ENCODE measurements at places on chromosomes 3 and 15.

- DNase-seq, result no peak
Measured at GRCh38 chr3:170055209-170055608, 17.4 kb downstream of the GPR160 start.

GRCh38 chr3:48685603-48686511, at the start of gene NCKIPSD:
NCKIPSD (minus strand) TSS chr3:48685915; CDS start chr3:48685807, 108 bp downstream.
- peak; percentile 90 for DNase-seq

DNA sequence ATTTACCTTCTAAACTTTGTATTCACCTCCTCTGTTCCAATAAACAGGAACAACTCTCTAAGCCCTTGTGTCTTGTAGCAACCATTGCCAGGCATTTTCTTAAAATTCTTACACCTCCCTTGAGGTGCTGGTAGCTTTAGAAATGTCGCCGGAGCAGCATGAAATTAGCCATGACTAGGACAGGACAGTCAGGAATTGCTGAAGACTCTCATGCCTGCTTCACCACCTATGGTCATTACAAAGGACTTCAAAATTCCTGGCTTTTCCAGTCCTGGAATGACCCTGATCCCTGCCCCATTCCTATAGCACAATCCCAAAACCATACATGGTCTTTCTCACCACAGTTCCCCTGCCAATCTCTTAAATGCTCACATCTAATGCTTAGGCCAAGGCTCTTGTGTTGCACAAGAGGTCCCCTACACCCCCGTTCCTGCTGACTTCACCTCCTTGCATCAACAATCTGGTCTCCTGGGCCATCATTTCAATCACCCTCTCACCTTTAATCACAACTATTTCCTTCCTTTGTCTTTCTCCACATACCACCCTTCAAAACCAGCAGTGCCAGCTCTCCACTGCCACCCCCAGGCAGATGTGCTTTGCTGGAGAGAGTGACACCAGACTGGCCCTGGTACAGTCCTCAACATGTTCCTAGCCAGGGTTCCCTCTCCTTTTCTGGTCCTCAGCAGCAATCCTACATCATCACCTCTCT, 113.2 kb upstream of the TJP1 start:
- DNase-seq, result no peak

DNA sequence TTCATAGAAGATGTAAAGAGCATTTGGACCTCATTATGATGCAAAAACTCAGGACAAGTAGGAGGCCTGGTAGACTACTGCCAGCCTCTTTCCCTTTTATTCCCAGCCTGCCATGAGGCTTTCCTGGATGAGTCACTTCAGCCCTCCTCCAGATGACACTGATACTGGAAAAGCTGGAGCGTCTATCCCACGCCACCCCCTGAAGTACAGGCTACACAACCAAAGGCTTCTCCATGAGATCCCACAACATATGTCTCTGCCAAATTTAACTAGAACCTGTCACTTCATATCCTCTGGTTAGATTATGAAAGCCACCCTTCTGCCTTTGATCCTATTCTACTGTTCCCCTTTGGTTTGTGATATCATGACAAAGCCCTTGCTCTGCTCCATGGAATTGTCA, 56.1 kb upstream of the CPNE4 start:
- no peak for DNase-seq

DNA sequence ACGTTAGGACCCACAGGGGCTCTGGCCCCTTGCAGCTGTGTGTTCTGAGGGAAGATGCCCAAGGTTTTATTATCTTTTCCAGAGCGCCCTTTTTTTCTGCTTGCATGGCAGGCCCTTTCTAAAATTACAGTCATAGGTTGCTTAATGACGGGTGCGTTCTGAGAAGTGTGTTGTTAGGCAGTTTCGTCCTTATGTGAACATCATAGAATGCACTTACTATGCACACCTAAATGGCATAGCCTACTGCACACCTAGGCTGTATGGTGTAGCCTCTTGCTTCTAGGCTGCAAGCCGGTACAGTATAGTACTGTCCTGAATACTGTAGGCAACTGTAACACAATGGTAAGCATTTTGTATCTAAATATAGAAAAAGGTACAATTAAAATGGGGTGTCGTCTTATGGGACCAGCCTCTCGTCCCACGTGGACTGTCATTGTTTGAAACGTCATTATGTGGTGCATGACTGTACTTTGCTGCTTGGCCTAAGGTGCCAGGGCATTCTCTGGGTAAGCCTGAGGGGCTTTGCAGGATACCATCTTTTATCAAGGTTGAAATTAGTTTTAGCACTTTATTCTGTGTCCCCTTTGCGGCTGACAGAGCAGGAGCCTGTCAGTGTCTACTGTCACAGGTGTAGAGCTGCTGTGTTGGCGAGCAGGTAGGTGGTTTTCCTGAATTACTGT, 10.9 kb downstream of the KLF13 start:
- no peak for DNase-seq

All from WERI-Rb-1 (cell line).